CD8-positive, alpha-beta memory T cell (primary cell): ENCODE measurements at places on chromosomes 16 and 17.
A peak's percentile ranks its signal among the peaks of the same experiment; 100 is the strongest.

DNA sequence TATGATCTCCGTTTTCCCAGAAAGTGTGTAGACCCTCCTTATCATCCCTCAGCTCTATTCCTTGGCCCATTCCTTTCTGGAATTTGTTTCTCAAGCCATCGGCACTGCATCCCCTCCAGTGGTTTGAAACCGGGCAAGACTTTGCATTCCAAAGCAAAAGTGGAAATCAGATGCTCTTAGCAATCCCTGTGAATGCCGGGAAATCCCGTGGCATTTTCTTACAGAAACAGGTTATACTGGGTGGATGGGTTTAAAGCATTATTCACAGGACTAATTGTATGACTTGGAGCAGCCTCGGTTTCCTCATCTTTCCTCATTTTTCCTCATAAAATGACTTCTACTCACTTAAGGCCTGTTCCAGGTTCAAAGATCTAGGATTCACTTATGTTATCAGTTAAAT, 52.0 kb downstream of the MAP2K6 start:
- no peak for DNase-seq
- no peak overlapping the region for H3K4me3 ChIP-seq
- H3K4me1 ChIP-seq: no peaks in the 10 kb centered on the region

DNA sequence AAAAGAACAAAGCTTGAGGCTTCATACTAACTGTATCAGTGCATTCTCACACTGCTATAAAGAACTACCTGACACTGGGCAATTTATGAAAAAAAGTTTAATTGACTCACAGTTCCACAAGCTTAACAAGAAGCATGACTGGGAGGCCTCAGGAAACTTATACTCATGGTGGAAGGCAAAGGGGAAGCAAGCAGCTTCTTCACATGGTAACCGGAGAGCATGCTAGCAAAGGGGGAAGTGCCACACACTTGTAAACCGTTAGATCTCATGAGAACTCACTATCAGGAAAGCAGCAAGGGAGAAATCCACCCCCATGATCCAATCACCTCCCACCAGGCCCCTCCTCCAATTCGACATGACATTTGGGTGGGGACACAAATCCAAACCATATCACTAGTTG, 25.3 kb downstream of the CTRB2 start:
- no peak overlapping the region for H3K4me3 ChIP-seq
- H3K36me3 ChIP-seq: no peaks in the 10 kb centered on the region
- H3K4me1 ChIP-seq: no peaks in the 10 kb centered on the region
- H3K27ac ChIP-seq: no peak overlapping the region
- H3K27me3 ChIP-seq: no peaks in the 10 kb centered on the region

DNA sequence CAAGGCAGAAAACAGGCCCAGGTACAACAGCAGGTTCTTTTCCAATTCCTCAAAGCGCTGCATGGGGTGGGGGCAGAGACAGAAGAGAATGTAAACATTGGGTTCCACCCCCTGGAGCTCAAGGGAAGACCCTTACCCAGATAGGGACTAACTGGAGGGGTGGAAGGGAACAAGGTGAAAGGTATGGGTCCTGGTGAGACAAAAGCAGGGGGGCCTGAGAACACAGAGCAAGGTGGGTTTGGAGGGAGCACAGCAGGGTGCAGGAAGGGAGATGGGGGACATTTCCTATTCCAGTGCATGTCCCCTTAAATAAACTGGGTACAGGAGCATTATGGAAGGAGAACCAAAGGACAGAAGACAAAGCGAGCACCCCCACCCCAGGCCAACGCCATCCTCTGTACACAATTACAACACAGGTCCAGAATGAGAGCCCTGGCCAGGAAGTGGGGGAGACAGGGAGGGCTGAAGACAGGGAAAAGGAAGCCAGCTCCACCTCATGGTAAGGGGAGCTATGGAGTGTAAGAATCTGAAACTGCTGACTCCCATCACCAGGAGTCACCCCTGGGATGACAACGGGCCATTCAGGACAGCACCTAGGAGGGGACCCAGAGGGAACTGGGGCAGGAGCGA, 2.1 kb upstream of the CD2BP2 start:
- no peak overlapping the region for H3K4me3 ChIP-seq
- H3K4me1 ChIP-seq: peaks cover 24% of the 10 kb centered on the region
- H3K27ac ChIP-seq: no peak overlapping the region
- DNase-seq: no peak
- H3K27me3 ChIP-seq: no peaks in the 10 kb centered on the region

GRCh38 chr16:24700549-24701392, 28.7 kb upstream of the TNRC6A start:
- no peak overlapping the region for H3K4me3 ChIP-seq
- H3K27me3 ChIP-seq: no peaks in the 10 kb centered on the region
- DNase-seq: no peak
- H3K4me1 ChIP-seq: no peaks in the 10 kb centered on the region
- H3K36me3 ChIP-seq: no peaks in the 10 kb centered on the region

DNA sequence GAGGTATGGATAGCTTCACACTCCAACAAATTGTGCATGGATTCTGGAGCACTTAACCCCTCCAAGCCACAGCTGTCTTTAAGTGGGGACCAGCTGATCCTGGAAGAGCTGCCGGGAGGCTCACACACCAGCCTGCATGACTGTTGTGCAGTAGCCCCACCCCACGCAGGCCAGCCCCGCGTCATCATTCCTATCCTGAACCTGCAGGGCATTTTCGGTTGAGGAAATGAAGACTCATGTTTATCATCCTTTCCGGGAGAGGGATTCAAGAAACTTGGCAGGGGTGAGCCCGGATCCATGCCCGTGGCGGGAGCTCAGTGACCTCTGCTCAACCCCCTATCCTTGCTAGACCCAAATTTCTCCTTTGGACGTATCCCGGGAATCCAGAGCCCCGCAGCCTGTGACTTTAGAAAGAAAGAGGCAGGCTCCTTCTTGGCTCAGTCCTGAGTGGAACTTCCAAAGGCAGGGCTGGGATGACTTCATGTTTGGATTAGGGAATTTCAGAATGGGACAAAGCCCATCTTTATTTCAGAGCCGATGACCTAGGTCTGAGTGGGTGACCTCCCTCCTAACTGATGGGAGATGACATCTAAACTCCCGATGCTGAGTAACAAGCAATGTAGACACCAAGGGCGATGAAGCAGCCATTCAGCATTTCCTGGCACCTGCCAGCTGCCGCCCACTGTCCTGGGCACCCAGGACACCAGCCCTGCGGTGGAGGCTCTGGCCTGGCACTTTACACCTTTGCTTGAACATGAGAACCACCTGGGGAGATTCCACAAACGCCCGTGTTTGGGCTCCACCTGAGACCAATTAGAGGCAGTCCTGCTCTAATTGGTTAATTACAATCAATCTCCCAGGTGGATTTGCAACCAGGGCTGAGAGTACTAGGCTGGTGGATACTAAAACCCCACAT, 43.3 kb upstream of the CMIP start:
- DNase-seq: no peak
- no peaks in the 10 kb centered on the region for H3K36me3 ChIP-seq
- no peaks in the 10 kb centered on the region for H3K4me1 ChIP-seq
- H3K4me3 ChIP-seq: no peak overlapping the region
- no peak overlapping the region for H3K27ac ChIP-seq

GRCh38 chr16:73464834-73465233, 416.9 kb upstream of the ZFHX3 start:
- no peak overlapping the region for H3K4me3 ChIP-seq
- no peaks in the 10 kb centered on the region for H3K27me3 ChIP-seq
- no peaks in the 10 kb centered on the region for H3K4me1 ChIP-seq
- DNase-seq: no peak
- no peak overlapping the region for H3K27ac ChIP-seq

- no peaks in the 10 kb centered on the region for H3K36me3 ChIP-seq
- no peak for DNase-seq
- no peak overlapping the region for H3K27ac ChIP-seq
- H3K4me3 ChIP-seq: no peak overlapping the region
- no peaks in the 10 kb centered on the region for H3K27me3 ChIP-seq
Measured at GRCh38 chr16:27177031-27177774, 26.1 kb upstream of the KDM8 start.

GRCh38 chr17:77253611-77254051, 112.9 kb downstream of the SEC14L1 start:
- no peaks in the 10 kb centered on the region for H3K27me3 ChIP-seq
- H3K36me3 ChIP-seq: no peaks in the 10 kb centered on the region
- H3K27ac ChIP-seq: no peak overlapping the region
- no peak for DNase-seq

DNA sequence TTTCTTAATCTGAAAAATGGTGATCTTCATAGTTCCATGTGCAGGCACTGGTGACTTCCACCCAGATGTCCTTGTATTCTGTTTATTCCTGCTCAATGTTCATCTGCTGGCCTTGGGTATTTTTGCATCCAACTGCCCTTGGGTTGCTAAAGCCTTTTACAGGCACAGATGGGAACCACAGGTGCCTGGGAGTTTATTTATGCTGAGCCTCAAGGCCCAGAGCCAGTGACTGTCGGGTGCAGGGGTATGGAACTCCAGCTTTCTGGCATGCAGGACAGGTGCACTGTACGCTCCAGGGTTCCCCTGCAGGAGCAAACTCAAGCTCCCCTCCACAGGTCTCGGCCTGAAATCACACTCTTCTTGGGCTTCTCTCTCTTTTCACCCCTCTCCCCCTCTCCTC, 22.3 kb downstream of the DYNLRB2 start:
- no peak for DNase-seq
- H3K4me1 ChIP-seq: peaks cover 16% of the 10 kb centered on the region
- H3K36me3 ChIP-seq: no peaks in the 10 kb centered on the region
- H3K27me3 ChIP-seq: no peaks in the 10 kb centered on the region

- H3K27ac ChIP-seq: no peak overlapping the region
- no peaks in the 10 kb centered on the region for H3K27me3 ChIP-seq
- H3K36me3 ChIP-seq: peaks cover 4% of the 10 kb centered on the region
- no peak overlapping the region for H3K4me3 ChIP-seq
- DNase-seq: no peak
- peaks cover 24% of the 10 kb centered on the region for H3K4me1 ChIP-seq
Measured at GRCh38 chr17:492022-492413, 139.4 kb upstream of the RPH3AL start.

DNA sequence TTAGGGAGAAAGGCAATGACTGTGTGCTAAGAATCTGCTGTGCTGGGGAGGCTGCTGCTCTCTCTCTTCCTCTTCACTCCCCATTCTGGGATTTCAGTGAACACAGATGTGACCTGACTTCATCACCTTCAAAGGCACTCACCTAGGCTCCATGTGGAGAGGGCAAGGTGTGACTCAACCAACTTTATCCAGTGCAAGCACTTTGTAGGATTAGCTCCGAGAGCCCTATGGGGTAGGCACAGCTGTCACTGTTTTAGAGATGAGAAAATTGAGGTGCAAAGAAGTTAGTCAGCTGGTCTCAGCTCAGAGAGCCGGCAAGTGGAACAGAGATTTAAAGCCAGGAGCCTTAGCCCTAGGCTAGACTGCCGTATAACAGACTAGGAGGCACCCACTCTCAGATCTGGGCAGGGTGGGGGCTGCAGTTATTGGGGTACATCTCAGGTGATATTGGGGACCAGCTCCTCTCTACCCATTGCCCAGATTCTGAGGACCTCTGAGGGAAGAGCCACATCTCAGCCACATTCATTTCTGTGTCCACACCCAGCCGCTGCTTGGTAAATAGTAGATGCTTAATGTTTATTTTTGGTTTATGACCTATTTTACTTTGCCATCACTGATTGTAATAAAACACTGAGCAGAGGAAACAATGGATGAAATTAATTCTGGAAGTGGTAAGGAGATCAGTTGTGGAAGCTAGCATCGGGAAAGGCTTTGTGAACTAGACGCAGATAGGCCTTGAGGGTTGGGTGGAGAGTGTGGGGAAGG, 138.8 kb downstream of the CCDC182 start:
- no peak for DNase-seq
- H3K4me3 ChIP-seq: peak overlapping the region; percentile 16
- no peak overlapping the region for H3K27ac ChIP-seq
- H3K36me3 ChIP-seq: no peaks in the 10 kb centered on the region

- no peaks in the 10 kb centered on the region for H3K36me3 ChIP-seq
- no peak overlapping the region for H3K27ac ChIP-seq
- no peak for DNase-seq
Measured at GRCh38 chr16:66901626-66902025, 17.1 kb downstream of the CDH16 start.

DNA sequence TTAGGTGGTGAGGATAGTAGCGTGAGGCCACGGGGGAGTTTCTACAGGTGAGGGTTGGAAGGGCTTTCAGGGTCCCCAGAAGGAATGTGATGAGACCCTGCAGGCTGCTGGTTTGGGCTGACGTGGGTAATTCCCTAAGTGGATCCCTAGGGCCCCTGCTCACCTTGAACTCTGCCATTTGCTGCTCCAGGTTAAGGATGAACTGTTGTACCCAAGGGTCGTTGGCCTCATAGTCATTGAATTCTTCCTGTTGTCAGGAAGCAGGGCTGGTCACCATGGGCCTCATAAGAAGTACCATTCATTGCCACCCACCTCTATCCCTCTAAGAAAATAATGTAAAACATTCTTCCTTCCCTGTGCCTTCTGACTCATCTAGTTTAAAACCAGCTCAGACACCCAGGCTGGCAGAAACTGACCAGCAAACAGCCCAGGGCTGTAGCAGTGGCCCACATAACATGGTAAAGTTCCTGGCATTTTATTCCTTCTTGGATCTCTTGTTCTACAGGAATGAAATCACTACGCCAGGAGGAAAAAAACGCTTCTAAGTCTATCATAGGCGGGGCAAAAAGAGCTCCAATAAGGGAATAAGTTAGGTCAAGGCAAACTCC, 27.6 kb downstream of the FCSK start:
- H3K27me3 ChIP-seq: no peaks in the 10 kb centered on the region
- no peak overlapping the region for H3K27ac ChIP-seq
- peaks cover 11% of the 10 kb centered on the region for H3K36me3 ChIP-seq

DNA sequence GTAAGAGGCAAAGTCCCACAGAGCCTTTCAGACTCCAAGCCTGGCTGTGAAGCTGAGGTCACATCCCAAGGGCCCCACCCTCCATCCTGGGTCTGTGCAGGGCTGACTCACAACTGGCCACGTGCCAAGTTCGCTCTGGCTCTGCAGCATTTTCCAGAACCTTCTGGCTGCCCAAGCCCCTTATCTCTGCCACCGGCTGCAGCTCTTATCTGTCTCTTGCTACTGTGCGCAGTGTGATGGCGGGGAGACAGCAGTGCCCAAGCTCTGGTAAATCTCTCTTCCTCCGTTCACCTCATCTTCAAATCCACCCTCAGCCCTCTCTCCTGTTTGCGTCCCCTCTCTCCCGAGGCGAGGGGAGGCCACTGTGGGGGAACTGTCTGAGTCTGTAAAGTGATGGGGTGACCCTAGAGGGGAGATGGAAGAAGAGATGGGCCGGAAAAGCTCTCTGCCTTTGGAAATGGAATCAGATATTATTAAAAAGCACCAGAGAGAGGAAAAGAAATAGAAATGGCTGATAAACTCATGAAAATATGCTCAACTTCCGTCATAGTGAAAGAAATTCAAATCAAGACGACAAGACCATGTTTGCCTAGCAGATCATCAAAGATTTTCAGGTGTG, 162.7 kb upstream of the CDC42EP4 start:
- no peak for DNase-seq
- no peak overlapping the region for H3K4me3 ChIP-seq
- H3K4me1 ChIP-seq: no peaks in the 10 kb centered on the region
- H3K27ac ChIP-seq: no peak overlapping the region
- no peaks in the 10 kb centered on the region for H3K27me3 ChIP-seq
- no peaks in the 10 kb centered on the region for H3K36me3 ChIP-seq
